ENCODE measurements at places on chromosomes 16 and 17. TPM values are rescaled to one million over a fixed set of nuclear protein-coding genes. Genes with fewer than 3 reads are reported as not detected.
A peak's percentile ranks its signal among the peaks of the same experiment; 100 is the strongest.

The CTRB1 gene
- total RNA-seq: not detected

The CES5A gene
- total RNA-seq: not detected

The KRT40 gene
- total RNA-seq: not detected

DNA sequence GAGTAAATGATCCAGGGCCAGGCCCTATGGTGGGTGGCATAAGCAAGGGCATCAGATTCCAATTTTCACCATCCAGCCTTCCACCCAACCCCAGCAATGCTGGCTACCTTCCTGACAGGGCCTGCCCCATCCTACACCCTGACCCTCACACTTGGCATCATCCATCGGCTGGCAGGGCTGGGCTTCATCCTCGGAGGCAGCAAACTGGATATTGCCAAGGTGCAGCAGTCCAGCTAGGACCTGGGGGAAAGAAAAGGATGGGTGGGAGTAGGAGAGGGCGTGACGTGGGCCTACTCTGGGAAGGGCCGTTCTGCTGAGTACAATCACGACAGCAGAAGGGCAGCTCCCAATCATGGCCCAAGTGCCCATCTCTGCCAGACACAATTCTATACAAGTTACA lies 23.5 kb downstream of the MYO19 start:
- no peak for DNase-seq

DNA sequence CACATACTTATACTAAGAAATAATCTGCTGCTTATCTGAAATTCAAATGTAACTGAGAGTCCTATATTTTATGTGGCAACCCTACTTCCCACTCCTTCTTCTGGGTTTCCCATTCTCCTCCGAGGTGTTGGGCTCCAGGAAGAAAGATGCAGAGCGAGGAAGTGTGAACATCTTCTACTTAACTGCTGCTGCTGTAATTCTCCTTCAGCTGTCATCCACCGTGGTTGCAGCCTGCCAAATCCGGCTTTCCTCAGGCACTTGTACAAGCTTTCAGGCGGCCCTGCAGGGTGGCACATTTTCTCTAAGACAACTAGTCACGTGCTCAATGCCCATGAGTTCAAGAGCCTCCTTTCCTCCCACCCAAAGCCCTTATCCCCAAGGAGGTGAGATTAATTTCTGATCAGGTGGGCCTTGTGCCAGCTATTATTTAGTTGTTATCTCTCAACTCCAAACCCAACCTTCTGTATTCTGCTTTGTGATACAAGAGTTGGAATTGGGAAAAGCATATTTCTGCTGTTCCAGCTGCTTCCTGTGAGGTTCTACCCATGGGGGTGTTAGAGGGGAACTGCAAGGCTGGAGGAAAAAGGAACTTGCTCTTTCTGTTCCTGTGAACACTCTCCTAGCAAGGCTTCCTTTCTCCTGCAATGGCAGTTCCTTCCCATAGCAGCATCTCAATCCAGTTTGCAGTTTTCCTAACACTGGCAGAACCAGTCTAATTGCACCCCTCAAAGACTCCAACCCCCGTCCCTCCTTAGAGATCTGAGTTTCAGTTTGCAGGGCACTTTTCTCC lies 67.6 kb upstream of the RBBP6 start:
- no peak for DNase-seq

GRCh38 chr17:30228011-30228410 lies 7.5 kb downstream of the SLC6A4 start:
- DNase-seq: no peak

- no peak for DNase-seq
These were observed 852.1 kb downstream of the CDH11 start for GRCh38 chr16:64269756-64270155.

DNA sequence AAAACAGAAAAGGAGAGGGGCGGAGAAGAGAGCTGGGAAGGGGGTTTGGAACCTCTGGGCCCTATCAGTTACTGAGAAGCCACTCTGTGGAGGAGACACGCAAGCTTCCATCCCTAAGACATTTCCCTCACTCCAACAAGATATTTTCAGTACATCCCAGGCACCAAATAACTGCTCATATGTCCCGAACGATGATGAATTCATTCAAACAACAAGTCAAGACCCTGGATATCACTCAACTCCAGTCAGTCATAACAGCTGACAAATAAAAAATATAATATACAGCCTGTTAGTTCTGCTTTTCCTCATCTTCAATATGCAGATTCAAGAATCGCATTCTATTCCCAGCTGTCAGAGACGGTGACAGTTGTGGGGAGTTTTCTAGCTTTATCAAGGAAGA lies 104.0 kb upstream of the ZFHX3 start:
- no peak for DNase-seq

GRCh38 chr17:9790889-9791876 lies at the start of gene DHRS7C:
Gene DHRS7C, minus strand, starts transcription at chr17:9791592. Its CDS starts 308 bp downstream, at chr17:9791284.
- no peak for DNase-seq

DNA sequence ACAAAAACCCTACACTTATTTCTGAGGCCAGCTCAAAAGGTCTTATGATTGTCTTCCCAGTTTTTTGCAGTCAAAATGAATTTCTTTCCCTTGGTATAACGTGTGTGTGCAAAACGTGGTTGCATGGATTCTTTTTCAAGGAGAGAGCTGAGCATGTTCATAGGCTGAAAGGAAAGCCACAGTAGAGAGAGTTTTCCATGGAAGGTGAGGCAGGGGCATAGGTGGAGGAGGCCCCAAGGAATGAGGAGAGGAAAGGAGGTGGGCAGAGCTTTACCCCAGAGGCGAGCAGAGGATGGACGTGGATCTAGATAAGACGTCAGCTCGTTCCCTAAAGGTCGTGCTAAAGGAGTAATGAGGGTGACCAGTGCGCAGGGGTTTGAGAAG lies 22.8 kb downstream of the TRPV2 start:
- DNase-seq: no peak

DNA sequence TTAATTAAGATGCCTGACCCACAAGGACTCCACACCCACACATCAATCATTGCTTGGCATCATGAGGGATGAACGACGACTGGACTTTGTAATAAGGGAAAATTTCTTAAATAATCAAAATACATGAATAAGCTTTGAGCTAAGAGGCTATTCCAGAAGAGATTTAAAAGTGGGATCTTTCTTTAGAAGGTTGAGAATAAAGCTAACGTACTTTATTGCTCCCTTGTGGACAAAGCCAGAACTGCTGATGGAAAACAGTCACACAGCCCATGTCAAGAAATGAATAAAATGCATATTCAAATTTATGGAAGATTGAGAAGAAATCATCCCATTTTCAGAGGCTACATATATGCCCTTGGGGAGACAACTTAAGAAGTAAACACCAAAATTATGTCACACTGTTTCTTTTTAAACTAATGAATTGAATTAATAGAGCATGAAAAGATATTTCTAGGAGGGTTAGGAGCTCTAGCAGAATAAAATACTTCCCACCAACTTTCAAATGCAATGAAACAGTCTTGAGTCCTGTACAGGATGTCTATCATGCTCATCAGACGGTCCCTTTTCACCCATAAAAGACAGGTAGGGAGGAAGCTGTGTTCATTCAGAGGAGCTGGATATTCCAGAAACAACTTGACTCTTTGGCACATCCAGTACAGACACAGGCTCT lies 60.2 kb upstream of the PHOSPHO1 start:
- DNase-seq: peak; percentile 47

DNA sequence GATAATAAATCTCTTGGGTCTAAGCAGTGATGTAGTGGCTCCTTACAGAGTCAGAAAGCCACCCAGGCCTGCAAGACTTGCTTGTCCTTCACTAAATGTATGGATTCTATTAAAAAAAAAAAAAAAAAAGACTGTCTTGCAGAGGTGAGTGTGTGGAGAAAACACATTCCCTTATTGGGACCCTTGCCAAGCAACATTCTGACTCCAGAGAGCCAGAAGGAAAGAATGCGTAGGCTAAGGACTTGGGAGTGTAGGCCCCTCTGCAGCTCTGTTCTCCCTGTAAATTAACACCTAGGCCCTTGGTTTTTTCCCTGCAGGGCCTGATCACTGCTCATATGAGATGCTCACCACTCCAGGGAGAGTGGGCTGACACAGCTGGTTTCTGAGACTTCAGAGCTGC lies 17.8 kb downstream of the SCPEP1 start:
- DNase-seq: no peak

DNA sequence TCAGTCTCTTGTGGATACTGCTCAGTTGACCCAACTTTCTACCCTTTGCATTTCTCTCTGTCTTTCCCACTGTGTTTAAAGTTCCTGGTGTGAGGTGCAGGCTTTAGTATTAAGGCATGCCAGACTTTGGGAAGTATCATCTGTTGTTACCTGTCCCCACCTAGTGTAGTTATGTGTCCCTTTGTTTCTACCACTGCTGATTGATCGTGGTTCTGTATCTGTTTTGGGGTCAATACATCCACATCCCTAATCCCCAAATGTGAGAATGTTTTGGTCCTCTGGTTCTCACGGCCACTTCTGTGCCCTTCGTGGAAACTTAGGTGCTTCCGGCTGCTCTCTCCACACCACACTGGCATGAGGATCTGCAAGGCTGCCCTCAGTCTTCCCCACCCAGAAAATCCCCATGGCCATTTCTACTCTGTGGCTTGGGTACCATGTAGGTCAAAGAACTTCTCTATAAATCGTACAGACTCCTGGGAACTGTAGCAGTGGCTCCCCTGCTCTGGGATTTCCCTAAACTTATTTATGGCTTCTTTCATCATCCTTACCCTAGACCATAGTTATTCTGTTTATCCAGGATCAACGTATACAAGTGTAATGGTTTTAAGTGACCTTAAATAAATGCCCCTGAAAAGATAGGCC lies 443.2 kb downstream of the XYLT1 start:
- no peak for DNase-seq

DNA sequence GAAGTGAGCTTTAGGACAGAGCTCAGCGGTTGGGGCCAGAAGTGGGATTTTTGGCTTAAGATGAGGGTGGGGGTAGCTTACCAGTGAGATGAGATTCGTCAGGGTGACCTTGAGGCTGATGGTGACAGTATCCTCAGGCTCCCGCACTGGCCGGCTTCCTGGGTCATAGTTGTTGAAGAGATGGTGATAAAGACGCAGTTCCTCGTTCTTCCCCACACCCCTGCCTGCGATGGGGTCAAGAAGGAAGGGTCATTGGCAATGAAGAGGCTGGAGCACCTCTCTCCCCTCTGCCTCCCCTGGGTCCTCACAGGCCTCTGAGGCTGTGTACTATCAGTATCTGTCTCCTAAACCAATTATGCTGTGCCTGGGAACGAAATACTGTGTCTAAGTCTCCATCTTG lies 358 bp downstream of the CHRNE start:
- no peak for DNase-seq

DNA sequence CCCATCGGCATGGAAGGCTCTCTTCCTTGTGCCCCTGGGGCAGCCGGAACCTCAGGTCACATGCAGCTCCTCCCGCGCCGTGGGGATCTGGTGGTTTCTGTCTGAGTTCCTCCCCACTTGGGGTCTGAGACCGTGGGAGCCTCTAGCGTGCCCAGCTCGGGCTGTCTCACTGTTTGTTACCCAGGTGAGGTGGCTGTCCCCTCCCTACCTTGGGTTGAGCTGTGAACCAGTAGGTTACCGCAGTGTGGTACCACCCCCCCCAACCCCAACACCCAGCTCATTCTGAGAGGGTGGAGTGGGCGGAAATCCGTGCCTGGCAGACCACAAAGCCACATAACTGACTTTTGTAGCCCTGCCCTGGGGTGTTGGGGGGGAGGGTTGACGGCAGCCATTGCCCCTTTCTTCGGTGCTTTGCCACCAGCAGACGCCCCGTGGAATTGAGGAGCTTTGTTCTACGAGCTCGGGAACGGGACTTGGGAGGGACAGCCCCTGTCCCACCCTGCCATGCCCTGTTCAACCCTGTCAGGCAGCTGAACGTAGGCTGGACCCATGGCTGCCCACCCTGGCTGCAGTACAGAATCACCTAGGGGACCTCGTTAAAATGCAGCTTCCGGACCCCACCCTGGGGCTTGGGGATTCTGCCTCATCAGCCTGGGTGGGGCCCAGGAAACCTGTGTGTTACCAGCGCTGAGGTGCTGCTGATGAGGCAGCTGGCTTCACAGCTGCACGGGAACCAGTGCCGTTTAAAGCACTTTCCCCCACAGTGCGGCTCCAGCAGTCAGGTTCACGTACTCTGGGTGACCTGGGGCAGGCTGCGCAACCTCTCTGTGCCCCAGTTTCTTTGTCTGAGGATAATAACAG lies 18.5 kb downstream of the RAP1GAP2 start:
- DNase-seq: no peak

DNA sequence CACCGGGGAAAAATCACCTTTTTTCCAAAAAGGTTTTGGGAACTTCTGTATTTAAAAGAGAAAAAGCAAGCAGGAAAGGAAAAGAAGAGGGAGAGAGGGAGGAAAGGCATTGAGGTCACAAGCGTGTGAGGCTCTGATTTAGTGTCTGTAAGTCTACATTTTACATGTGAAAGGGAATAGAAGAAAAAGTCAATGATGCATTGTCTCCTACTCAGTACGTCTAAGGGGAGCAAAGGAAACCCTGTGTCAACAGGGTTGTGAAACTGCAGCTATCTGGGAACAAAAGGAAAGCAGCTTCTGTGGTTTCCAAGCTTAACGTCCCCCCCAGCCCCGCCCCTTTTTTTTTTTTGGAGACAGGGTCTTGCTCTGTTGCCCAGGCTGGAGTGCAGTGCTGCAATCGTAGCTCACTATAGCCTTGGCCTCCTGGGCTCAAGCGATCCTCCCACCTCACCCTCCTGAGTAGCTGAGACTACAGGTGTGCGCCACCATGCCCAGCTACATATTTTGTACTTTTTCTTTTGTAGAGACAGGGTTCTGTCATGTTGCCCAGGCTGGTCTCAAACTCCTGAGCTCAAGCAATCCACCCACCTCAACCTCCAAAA lies 1.8 kb upstream of the CDC42EP4 start:
- no peak for DNase-seq

GRCh38 chr17:44598329-44598728 lies 41.0 kb downstream of the FZD2 start:
- DNase-seq: no peak

DNA sequence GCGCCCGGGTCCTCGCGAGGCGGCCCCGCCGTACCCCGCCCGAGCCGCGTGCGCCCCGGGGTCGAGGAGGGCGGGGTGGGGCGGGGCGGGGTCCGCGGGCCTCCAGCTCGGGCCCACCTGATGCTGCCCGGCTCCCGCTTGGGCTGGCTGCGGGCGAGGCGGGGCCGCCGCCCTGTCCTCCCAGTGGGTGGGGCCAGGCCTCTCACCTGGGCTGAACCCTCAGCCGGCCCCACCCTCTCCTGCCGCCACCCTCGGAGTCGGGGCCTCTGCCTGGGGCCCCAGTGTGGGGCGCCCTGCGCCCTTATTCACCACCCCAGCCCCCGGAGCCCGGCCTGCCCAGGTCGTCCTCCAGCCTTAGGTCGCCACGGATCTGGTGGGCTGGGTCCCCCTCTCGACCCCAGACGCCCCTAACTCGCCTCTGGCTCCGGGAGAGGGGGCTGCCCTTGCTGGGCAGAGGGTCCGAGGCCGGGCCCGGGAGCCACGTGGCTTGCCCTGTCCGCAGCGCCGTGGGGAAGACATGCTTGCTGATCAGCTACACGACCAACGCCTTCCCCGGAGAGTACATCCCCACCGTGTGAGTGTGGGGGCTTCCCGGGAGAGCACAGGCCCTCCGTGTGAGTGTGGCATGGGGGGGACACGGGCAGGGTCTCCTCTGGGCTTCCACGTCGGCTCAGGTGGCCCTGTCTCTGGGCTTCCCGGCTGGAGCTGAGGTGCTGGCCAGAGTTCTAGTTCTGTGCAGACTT lies 578 bp downstream of the RAC3 start:
- DNase-seq: peak; percentile 51

GRCh38 chr17:43940630-43941029 lies 1.6 kb downstream of the PPY start:
- DNase-seq: peak; percentile 45

- DNase-seq: no peak
These were observed 26.5 kb downstream of the RPH3AL start for GRCh38 chr17:326010-326621.

GRCh38 chr16:87584271-87584670 lies 18.0 kb upstream of the JPH3 start:
- DNase-seq: no peak

Measured in MCF 10A (cell line).